Non-pigmented ciliary epithelial cell (primary cell): ENCODE measurements at places on chromosomes 7 and 10.
A peak's percentile ranks its signal among the peaks of the same experiment; 100 is the strongest.

- DNase-seq = no peak
Observed at GRCh38 chr10:132175907-132176581, 10.7 kb upstream of the DPYSL4 start.

DNA sequence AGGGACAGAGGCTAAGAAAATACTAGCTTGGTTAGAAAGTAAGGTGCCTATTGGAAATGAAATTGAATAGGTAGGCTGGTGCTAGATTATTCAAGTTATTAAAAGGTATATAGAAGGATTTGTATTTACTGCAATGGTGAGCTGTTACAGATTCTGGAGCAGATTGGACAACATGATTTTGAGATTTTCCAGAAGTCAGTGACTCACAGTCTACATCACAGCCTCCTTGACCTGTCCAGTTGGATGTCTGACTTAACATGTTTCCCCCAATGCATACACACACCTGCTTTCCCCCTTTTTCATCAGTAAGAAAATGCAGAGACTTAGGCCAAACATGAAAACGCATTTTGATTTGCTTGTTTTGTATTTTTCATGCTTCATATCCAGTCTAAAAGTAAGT lies 33.4 kb downstream of the STARD3NL start:
- DNase-seq = no peak

DNA sequence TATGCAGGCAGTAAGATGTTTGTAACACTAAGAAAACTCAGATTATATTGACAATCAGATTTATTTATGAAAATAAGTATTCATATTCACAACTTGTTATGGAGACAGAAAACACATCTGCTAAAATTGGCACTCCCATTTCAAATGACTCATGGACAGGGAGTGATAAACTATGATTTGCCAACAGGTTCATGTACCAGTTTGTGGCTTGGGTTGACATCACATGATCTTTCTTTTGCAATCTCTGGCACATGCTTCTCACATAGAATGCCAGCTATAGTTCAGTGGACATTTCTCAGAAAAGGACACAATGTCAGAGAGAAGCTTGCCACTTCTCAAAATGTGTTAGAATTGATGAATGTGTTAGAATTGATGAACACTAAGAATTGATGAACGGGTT lies 663.2 kb upstream of the ANKRD30A start:
- no peak for DNase-seq

DNA sequence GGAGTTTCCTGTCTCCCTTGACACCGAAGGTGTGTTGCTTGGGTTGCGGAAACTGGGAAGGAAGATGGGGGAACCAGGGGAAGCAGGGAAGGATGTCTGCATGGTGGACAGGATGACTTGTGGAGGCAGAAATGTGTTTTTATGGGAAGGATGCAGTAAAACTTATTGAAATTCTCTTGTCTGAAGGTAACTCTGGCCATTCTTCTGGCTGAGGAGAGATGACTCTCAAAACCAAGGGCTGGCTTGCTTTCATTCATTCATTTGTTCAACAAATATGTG lies 1.5 kb downstream of the UBTD1 start:
- DNase-seq = no peak

DNA sequence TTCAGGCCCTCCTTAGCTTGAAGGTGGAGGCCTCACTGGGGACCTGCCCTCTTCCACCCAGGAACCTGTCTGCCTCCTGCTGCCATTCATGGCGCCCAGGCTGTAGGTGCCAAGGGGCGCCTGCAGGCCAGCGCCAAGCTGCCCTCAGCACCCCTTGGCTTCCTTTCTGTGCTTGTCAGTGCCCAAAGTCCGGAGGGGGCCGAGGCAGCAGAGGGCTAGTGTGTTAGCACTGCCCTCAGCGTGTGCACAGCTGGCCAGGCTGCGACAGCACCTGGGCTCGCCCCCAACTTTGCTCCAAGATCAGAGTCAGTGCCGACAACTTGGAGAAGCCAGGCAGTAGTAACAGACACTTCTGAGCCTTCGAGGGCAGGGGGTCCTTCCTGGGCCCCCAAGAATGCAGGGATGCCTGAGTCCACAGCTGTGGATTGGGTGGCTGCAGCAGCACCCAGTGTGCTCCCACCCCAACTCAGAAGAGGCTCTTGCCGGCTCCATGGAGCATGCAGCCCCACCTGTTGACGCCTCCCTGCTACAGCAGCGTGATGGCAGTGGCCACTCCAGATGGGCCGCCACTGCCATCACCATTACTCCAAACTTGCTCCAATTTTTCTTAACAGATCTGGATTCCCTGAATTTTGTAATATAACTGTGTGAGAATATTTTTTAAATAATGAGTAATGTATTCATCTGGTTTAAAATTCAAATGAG lies 41.7 kb downstream of the CACUL1 start:
- DNase-seq = no peak

GRCh38 chr7:45074528-45075354 lies 14.0 kb downstream of the NACAD start:
- no peak for DNase-seq

DNA sequence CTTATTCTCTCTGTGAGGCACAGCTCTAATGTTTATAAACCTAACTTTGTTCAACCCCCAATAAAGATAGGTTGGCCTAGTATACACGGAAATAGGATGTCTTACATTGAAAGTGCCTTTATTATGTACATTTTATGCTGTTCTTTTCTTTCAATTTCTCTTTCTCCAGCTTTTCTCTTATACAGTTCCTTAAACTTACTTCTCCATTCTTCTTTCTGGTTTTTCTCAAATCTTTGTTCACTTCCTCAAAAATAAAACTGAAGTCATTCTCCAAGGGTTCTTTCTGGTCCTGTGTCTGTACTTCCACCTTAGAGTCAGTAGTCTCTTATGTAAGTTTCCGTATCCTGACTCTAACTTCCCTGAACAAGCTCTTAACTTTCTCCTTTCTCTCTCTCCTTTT lies 29.2 kb upstream of the NAMPT start:
- DNase-seq = no peak

- peak; percentile 48 for DNase-seq
Observed at GRCh38 chr7:46486256-46487206, 565.5 kb upstream of the IGFBP3 start.

DNA sequence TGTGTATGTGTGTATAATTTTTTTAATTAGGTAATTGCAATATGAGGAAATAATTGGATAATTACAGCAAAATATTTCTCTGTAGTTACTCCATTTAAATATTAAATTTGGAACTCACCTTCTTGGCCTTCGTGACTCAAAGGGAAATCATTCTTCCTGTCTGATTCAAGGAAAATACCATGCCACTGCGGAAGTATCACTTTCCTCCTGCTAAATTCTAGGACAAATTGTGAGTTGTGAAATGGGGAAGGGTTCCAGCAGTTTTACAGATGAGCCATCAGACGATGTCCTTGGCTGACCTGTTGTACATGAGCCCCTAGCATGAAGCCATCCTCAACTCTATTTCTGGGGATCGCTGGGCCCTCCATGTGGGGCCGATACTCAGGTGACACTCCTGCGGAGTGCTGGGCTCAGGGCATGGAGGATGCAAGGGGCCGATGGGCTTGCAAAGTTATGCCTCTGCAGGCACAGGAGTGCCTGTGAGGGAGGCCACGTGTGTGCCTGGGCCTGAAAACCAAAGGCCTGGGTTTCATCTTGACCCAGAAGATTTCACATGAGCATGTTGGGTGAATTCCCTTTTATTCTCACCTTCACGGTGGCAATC lies 179.6 kb upstream of the TCERG1L start:
- DNase-seq = no peak

DNA sequence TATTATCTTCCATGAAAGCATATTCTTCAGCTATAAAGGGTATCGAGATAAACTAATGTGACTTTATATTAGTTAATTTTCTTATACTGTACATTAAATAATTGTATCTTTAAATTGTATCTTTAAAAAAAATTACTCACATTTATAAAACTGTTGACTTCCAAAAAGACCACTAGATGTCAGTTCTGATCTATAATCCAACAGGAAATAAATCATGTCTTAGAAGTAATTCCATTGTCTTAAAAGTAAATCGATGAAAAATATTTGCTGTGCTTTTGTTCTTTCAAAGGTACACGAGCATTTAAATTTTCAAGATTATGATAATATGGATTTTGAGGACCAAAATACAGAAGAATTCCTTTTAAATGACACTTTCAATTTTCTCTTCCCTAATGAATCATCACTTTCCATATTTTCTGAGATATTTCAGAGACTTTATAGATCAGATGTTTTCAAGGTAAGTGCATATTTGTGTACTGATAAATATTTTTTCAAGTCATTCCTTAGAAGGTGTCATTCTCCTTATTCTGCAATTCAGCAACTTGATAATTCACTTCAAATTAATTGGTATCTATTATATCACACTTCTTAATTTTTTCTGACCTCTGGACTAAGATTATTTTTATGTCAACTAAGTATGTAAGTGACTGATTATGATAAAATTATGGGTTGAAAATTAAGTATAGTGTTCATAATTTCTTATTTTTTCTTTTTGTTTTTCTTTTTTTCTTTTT lies 138.5 kb downstream of the CPED1 start:
- no peak for DNase-seq

DNA sequence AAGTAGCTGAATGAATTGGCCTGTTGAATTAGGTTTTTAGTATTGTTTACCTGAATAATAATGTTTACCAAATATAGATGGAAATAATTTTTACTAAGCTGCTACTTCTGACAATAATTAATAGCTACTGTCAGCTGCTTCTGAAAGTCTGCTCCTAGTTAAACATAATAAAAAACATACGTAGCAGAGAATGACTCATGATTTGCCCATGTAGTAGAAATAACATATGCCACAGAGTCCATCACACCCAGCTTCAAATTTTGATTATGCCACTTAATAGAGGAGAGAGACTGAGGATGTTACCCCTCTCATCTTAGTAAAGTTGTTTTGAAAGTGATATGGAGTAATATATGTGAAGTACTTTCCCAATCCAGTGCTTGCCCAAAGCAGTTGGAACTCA lies 57.6 kb upstream of the MDFIC start:
- DNase-seq = no peak

DNA sequence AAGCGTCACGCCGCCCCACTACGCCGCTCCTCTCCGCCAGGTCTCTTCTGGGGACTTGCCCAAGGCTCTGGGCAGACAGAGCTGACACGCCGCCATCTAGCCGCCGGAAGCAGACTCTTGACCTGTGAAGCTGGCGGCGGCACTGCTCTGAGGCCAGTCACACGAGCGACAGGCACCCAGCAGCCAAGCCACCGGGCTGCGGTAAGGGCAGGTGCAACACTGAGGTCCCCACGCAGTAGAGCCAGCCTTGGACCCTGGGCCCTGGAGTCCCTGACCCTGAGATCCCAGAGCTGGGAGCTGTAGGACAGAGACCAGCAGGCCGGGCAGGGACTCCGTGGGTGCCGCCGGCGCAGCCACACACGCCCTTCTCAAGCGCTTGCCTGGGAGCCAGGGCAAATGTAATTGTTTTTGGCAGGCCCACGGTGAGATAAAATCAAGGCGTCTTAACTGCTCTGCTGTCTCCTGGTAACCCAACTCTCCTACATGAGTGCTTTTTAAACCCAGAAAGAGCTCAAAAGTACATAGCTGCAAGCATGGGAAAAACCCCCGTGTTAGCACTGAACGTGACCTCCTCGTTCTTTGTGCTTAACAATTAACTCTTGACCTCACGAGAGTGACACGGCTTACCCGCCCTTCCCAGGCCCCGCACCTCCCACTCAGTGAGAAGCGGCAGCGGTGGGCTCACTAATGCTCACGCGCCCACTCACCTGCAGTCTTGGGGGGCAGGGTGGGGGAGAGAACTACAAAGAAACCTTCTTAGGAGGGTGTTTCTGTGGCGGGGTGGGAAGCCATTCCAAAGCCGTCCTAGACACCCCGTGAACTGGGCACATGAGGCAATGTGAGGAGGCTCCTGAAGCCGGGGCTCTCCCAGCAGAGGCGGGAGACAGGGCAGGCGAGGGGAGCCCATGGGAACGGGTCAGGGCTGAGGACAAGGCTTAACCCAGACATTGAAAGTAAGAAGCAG lies 8.5 kb downstream of the GPER1 start:
- no peak for DNase-seq

DNA sequence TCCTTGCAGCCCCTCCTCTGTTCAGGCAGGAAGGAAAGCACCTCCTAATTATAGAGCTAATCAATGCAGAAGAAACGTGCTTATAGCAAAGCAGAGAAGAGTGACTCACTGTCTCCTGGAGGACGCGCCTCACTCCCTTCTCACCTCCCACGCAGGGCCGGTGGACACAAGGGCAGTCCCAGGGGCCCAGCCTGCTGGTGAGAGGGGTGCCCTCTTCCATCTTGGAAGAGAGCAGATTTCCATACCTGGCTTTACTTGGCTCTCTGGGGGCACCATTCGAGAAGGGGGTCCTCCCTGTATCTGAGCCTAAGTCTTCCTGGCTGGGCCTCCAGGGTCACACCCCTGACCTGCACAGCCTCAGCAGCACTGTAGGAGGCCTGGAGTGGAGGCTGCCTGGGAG lies 55.8 kb downstream of the RASGEF1A start:
- no peak for DNase-seq

- DNase-seq = peak; percentile 64
Observed at GRCh38 chr7:542713-543500, 23.3 kb upstream of the PDGFA start.

GRCh38 chr10:99337311-99337811 lies 8.2 kb downstream of the CNNM1 start:
- no peak for DNase-seq

GRCh38 chr10:129491123-129491734 lies 24.2 kb downstream of the MGMT start:
- DNase-seq = no peak

GRCh38 chr7:50669890-50670289 lies 104.7 kb upstream of the DDC start:
- no peak for DNase-seq

GRCh38 chr10:85319826-85320225 lies 991.4 kb downstream of the CCSER2 start:
- DNase-seq = no peak

- peak; percentile 53 for DNase-seq
Observed at GRCh38 chr7:32163141-32163806, 93.1 kb upstream of the PDE1C start.

DNA sequence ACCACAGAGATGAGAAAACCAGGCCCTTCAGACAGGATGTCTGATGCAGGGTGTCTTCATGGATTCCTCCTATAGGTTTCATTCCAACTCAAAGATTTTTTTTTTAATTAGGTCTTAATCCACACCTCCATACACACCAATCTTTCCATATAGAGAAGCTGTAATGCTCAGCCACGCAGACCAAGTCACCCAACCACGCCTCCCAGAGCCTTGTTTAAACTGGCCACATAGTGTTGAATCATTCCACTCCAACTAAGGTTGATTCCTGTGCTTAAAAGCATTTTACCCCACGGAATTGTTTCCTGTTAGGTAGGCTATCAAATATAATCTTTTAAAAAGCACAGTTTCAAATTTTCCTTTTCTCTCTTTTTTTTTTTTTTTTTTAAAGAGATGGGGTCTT lies 153.6 kb downstream of the TYW1B start:
- DNase-seq = no peak

GRCh38 chr7:53609185-53609584 lies 573.8 kb downstream of the POM121L12 start:
- DNase-seq = no peak

GRCh38 chr7:494259-494687 lies 25.4 kb downstream of the PDGFA start:
- no peak for DNase-seq
